ENCODE measurements at places on chromosomes 4 and X.

DNA sequence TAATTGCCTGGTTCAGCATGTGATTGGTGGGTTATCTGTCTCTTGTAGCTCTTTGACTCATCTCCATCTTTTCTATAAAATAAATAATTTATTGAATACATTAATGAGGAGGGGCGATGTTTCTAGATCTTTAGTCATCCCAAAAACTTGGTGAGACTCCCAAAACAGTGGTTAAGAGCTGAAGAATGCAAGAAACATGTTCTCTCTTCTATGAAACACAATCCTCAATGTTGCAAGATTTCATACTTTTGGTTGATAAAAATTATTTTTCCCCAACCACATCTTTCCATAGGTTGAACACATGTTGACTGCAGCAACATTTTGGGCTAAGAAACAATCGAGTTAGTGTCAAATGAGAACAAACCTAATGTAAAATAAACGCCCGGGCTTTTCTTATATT, 1.2 kb upstream of the TMEM47 start:
- no peak for DNase-seq

DNA sequence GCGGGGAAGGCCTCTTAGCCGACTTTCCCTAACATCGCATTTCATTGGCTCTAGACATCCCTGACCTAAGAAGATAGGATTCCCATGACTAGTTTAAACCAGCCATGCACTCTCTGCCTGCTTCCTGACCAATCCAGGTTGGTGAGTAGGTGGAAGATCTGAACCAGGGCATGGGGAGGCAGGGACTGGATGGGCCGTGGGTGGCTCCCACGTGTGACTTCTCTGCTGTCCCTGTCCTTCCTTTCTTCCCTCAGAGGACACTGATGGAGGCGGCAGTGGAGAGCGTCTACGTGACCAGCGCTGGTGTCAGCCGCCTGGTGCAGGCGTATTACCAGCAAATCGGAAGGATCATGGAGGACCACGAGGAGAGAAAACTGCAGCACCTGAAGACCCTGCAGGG, 90.7 kb downstream of the EVC start:
- no peak for DNase-seq

DNA sequence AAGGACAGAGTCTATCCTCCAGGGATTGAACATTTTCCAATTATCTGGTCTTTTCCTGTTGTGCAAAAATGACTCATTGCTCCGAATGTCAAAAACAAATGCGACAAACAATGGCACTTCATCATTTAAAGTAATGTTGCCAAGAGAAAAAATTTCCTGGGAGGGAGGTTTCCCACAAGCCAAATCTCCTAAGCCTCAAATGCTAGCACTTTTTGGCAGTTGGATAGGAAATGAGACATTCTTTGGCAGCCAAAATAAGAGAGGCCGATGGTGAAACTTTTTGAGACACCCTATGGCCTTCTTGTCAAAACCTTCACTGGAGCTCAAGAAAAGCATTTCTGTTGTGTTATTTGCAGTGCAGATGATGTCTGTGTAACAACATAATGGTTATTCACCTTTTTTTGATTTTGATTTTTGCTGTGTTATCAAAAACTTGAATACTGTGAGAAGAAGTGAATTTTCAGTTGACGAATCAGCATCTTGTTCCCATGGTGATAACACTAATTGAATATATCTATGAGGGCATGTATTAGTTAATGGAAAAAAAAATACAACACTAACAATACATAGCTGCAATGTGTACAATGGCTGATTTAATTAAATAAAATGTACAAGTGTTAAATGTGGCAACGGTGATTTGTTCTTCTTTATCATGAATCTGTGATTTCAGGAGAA, 333.8 kb downstream of the ANK2 start:
- DNase-seq: no peak

DNA sequence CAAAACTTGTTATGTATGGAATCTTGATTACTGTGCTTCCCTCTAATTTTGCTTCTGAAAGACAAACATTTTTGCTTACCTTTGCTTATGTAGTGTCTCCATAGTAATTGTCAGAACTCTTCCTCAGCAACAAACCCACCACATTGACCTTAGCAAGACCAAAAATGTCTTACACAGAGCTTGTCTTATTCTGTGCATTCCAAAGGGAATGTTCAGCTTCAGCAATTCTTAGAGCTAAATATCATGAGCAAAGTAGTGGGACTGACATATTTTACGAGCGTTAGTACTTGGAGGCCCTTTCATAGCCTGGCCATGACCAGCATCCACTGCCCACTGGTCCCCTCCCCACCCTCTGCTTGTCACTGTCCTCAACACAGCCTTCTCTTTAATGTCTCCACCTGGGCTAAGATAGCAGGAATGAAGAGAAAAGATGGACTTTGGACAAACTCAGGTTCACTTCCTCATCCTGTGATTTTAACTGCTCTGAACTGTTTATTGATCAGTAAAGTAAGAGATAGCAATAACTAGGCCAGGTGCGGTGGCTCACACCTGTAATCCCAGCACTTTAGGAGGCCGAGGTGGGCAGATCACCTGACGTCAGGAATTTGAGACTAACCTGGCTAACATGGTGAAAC, 15.5 kb upstream of the SH3D19 start:
- DNase-seq: no peak

DNA sequence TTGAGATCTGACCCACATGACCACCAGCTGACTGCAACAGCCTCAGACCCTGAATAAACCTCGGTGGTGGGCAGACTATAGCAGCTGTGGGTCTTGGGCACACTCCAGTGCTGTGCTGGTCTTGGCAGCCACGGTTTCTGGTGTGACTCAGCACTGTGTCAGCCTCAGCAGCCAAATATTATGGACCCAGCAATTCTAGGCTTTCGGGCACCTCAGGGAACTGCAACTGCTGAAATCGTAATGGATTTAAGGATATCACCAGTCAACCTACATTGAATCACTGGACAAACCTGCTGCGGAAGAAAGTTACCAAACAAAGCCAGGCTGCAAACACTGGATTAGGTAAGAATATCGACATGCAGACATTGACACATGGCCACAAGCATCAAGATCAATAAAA, 10.5 kb upstream of the UBE2NL start:
- DNase-seq: no peak

DNA sequence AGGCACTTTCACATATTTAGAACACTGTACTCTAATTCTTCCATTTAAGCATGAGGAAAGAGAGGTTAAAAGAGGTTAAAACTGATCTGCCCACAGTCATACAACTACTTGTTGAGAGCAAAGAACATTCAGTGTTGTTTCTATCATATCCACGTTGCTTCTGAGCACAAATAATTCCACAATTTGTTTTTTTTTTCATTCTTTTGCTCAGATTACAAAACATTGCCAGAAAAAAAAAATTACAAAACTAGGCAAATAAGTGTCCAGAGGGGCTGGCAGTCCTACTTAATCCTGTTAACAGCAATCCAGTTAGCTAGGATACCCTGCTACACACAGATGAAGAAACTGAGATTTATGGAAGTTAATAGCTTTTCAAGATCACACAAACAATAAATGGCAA, 6.3 kb upstream of the USP53 start:
- DNase-seq: no peak

DNA sequence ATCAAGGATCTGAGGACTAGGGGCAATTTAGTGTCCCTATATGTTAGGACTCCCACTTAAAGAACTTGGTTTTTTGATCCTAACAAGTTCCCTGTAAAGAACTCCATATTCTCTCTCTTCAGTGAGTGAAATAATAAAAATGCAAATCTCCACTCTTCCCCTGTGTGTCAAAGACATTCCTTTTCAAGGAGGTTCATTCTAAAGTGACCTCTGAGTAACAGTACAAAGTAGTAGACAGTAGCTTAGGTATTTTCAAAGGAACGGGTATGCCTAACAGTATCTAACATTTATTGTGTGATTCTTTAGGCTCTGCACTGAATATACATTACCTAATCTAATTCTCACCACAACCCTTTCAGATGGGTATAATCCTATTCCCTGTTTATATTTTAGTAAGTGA, 58.4 kb upstream of the SCOC start:
- DNase-seq: no peak

GRCh38 chrX:22278375-22278774, 5.7 kb downstream of the CBLL2 start:
- DNase-seq: no peak
